EL (cell line): ENCODE measurements at places on chromosomes 6 and 20.

- DNase-seq, result no peak
Measured at GRCh38 chr6:26569433-26569764, 27.4 kb upstream of the ABT1 start.

- DNase-seq, result no peak
Measured at GRCh38 chr6:99233219-99233618, 116.3 kb downstream of the FAXC start.

- DNase-seq, result no peak
Measured at GRCh38 chr6:154093231-154094044, 54.4 kb downstream of the OPRM1 start.

DNA sequence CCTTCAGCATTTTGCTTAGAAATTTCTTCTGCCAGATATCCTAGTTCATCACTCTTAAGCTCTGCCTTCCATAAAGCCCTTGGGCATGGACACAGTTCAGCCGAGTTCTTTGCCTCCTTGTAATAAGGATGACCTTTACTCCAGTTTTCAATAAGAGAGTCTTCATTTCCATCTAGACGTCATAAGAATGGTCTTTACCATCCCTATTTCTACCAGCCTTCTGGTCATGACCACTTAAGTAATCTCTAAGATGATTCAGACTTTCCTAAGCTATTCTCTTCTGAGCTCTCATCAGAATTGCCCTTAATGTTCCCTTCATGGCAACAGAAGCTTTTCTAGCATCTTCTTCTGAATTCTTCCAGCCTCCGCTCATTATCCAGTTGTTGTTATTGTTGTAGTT is 126.1 kb downstream of the TFAP2C start:
- DNase-seq, result no peak

DNA sequence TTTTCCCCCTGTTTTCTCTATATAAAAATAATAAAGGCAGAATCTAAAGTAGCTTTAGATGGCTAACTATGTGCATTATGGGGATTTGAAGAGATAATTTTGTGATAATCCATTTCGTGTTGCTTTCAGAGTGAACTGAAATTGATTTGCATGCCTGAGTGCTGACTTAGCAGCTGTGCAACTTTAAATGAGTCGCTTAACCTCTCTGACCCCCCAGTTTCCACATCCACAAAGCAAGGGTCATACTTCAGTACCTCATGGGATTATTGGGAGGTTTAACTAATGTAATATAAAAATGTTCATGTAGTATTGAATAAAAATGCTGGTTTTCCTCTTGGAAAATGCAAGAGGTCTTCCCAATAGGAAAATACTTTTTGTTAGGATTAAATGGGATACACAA is 63.8 kb upstream of the FABP7 start:
- peak; percentile 18 for DNase-seq

DNA sequence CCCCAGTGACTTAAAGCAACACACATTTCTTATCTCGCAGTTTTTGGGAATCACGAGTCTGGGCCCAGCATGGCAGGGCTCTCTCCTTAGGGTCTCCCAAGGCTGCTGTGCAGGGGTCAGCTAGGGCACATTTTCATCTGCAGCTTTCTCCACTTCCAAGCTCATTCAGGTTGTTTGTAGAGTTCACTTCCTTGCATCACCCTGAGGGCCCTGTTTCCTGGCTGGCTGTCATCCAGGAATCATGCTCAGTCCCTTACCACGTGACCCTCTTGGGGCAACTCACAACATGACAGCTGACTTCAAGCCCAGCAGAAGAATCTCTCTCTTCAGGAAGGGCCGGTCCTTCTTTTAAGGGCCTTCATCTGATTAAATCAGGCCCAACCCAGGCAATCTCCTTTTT is 21.3 kb downstream of the SNAP25 start:
- peak; percentile 50 for DNase-seq

GRCh38 chr20:22438926-22439325 is 145.4 kb downstream of the FOXA2 start:
- no peak for DNase-seq

DNA sequence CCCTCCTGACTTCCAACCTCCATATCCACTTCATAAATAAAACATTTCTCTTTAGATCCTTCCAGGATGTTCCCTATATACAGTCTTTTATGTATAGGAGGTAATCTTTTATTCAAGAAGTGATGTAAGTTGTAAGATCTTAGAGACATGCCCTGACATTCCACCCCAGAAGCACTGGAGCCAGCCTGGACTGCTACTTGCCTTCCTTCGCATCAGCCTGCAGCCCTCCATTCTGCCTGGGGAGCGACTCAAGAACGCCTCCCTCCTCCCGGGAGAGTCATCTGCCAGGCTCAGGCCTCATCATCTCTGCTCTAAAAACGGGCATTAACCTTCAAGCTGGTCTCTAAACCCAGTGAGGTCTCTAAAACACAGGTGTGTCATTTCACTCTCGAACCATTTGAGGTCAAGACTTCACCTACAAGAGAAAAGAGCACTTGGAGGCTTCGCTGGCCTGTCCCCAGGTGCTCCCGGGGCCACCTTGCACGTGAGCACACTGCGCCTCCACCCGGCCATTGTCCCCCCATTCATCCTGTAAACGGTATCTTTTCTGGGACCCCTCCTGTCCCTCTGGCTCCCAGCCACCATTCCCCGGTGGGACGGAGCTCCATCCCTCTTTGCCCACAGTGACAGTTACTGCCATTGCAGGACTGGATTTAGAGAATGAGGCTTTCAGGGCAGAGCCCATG is 107.5 kb upstream of the PDE10A start:
- DNase-seq, result no peak

DNA sequence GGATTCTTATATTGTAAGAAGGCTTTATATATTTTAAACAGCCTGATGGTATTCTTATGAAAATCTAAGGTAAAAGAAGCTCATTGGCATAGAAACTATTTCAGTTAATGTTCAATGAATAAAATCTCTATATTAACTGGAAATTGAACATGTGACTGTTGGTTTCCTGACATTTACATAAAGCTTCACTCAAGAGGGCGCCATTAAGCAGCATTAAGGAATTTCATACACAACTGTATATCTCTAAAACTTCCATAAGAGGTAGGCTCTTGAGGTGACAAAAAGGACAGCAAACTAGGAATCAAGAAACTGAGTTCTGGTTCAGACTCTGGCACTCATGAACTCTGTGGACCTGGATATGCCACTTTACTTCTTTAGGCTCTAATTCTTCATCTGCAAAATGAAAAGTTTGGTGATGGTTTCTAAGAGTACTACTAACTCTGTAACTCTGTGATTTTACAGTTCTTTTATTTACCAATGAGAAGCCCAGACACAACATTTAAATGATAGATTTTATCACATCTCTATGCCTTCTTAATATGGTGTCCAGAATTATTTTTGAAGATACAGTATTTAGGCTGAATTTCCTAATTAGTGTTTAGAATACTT is 147.5 kb downstream of the FLRT3 start:
- peak; percentile 33 for DNase-seq
